ENCODE measurements at places on chromosomes 4 and X.

GRCh38 chr4:165905405-165906027 is 32.5 kb downstream of the TLL1 start:
- DNase-seq = no peak

DNA sequence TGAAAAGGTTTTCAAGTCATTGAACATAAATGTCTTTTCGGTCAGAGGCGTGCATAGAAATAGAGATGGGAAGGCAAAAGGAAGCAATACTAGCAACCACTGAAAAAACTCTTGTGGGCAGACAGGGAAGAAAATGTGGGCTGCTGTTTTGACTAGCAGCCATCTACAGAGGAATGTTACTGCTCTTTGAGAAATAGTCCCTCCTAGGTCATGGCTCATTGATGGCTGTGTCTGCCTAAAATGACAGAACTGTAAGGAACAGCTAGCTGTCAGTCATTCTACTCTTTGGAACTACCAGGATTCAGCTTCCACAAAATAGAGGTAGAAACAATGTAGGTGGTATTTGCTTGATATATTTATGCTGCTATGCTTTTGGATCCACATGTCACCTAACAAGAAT is 26.9 kb upstream of the TMPRSS11B start:
- no peak for DNase-seq

- DNase-seq = peak; percentile 60
Measured at GRCh38 chrX:48025561-48025960, 18.8 kb downstream of the SPACA5 start.

DNA sequence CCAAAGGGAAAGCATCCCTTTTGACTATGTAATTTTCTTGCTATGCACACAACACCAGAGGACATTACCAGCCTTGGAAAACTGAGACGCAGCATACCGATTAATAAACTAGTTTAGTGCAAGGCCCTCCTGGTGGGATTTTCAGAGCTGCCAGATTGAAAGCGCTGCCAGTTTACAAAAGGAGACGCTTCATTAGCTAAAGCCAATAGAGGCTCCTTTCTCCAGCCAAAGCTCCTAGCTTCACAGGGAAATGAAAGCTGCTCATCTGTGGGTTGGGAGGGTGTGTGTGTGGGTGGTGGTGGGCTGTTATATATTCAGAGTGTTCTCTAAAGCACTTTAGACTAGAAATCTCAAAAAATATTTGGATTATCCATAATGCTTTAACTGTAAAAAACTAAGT is 32.4 kb downstream of the SPANXN4 start:
- no peak for DNase-seq

GRCh38 chrX:96147681-96148080 is 537.0 kb upstream of the DIAPH2 start:
- DNase-seq = no peak

DNA sequence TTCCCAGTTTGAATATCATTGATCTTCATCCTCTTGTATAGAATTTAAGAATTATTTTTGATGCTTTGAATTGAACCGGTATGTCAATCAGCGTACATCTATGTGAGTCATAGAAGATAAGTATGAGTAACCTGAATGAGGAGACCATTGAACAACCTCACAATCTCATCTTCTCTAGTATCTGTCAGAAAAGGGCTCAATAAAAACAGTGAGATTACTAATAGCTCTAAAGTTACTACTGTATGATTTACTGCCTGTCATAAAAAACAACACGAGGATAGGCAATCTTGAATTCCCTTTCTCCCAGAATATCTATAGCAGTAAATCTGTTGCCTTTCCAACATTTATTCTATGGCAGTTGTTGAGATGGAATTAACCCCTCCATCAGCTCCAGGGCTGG is 36.1 kb downstream of the PHOX2B start:
- no peak for DNase-seq
